ENCODE measurements at places on chromosomes 1 and 21.

- no peak for DNase-seq
Observed at GRCh38 chr21:34344584-34344983, 19.2 kb upstream of the KCNE2 start.

DNA sequence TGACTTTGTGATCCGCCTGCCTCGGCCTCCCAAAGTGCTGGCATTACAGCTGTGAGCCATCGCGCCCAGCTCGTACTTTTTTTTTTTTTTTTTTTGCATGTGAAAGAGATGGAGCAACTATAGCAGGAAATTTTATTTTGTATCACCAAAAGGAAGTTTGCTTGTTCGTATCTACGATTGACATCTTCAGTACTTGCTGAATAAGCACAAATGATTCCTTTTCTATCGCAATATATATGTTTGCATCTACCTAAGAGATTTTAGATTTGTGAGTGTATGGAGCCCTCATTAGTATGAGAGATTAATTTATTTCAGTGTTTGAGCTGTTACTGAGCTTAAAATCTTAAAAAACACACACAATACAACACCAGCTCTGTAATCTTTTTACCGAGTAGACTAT lies 143.1 kb downstream of the NFIA start:
- no peak for DNase-seq

- DNase-seq = no peak
Observed at GRCh38 chr1:62364721-62365120, 45.5 kb upstream of the KANK4 start.

GRCh38 chr1:204461331-204462228 lies 33.0 kb downstream of the PIK3C2B start:
- DNase-seq = no peak

DNA sequence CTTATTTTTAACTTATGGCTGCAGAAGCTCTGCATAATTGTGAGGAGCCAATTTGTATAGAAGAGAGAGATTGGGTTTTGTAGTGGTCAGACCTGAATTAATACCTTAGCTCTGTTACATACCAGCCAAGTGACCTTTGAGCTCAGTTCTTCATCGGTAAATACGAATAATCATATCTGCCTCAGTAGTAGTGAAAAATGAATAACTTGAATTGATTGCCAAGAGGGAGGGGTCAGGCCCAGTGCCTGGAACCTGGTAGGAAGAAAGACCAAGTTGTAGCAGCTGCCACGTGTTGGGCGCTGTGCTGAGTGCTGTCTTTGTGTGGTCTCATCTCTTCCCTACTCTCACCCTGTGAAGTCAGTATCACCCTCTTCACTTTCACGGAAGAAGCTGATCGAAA lies 247.5 kb downstream of the PBX1 start:
- DNase-seq = no peak

GRCh38 chr1:110084227-110085078 lies 14.0 kb upstream of the ALX3 start:
- peak; percentile 93 for DNase-seq
